ENCODE measurements at places on chromosomes 11 and 22.
A peak's percentile ranks its signal among the peaks of the same experiment; 100 is the strongest.

DNA sequence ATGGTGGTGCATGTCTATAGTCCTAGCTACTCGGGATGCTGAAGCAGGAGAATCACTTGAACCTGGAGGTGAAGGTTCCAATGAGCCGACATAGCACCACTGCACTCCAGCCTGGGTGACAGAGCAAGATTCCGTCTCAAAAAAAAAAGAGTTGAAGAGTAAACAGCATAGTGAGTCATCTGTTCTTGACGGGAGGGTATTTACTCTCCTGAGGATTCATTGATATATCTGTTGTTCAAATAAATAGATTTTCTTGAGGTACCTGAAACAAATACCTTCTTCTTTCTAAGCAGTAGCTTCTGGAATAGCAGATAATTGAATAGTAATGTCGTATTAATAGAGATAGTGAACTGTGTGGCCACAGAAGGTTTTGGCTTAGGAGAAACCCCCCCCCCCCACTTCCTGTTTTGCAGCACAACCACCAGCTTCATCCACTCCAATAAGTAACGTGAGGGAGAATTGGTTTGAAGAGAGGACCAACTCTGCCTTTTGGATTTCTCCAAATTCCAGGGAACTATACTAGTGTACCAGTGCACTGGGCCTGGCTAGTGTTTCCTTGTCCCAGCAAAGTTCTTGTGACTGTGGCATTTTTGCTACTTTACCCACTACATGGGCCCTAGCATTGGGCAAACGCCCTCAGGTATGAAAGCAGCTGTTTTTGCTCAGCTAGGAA lies 90.0 kb downstream of the PRMT3 start:
- peak; percentile 46 for DNase-seq

GRCh38 chr11:47028195-47029093 lies 91.9 kb downstream of the CSTPP1 start:
- DNase-seq = no peak

DNA sequence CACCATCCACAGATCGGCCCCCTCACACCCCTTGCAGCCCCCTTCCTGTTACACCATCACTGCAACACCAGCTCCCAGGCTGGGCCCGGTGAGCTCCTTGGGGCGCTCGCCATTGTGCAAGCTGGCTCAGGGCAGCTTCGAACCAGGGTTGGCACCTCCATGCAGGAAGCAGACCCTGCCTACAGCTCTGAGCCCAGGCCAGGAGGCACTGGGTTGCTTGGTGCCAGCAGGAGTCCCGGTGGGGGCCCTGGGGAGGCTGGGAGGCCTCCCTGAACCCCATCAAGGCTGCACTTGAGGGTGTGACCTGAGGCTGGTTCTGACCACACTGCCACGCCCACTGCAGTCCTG lies 417.1 kb downstream of the CTTN start:
- DNase-seq = no peak

DNA sequence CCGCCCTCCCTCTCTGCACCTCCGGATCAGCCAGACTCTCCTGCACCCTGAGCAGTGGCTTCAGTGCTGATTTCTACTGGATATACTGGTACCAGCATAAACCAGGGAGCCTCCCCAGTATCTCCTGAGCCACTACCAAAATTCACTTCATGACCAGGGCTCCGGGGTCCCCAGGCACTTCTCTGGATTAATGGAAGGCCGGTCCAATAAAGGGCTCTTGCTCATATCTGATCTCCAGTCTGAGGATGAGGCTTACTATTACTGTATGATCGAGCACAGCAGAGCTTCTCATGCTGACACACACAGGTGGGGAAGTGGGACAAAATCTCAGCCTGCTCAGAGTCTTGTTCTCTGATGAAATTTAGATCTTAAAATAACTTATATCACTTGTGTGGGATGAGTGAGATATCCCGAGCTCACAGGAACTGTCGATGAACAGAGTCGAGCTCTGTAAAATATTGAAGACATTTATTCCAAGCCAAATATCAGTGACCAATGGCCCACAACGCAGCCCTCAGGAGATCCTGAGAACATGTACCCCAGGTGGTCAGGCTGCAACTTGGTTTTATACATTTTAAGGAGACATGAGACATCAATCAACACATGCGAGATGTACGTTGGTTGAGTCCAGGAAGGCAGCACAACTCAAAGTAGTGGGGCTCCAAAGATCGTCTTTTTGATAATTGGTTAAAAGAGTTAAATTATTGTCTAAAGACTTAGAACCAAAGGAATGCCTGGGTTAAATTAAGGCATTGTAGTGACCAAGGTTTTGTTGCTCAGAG lies 93.0 kb upstream of the TOP3B start:
- DNase-seq = no peak

DNA sequence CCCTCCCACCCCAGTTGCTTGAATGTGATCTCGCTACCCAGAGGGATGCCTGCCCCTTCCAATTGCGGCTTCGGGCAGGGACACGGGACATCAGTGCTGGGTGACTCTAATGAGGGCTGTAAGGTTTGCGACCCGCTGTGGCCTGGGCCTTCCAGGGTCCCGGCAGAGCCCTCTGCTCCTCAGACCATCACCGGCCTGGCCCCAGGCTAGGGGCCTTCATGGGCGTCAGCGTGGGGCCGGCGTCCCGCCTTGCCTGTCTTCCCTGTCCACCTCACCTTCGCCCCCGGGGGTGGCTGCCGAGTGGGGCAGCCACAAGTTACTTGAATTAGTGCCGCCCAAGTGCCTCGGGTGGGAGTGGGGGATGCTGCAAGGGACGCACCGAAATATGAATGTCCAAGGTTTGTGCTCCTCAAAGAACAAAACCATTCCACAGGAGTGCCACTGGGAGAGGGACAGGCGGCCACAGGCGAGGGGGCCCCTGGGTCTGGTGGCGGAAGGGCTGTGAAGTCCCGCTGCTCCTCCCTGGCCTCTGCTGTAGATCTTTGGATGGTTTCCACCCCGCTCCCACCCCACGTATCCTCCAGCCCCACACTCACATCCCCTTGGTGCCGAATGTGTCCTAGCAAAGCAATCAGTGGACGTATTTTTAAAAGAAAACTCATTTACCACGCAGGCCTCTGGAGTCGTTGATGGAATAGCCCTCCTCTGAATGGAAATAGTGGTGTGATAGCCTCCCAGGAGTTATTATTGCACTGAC lies 317.1 kb downstream of the NTM start:
- no peak for DNase-seq

- no peak for DNase-seq
These were observed 218.8 kb downstream of the HIPK3 start for GRCh38 chr11:33475993-33476392.

GRCh38 chr22:49549256-49550140 lies 278.2 kb downstream of the BRD1 start:
- DNase-seq = no peak

DNA sequence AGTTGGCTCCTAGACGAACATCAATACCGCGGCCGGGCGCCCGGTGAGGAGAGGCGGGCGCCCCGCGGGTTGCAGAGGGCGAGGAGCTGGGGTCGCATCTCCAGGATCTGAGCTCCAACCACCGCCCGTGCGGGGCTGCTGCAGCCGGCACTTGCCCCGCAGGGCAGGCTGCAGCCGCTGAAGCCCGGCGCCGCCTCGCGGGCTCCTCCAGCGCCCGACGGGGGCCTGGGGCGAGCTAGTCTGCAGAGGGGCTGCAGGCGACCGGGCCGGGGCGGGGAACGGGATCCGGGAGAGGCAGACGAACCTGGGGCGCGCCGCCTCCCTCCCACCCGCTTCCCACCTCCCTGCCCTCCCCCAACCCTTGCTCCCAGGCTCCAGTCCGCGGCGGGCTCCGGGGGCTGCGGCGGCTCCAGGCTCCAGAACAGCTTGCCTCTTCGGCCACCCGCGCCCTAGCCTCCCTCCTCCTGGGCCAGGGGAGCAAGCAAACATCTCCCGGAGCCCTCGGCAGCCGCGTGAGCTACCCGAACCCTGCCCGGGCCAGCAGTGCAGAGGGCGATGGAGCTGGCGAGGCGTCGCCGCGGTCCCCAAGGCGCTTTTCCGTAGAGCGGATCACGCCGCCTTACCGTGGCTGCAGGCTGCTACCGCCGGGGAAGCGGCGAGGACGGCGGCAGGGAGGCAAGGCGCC lies 802 bp downstream of the TENM4 start:
- no peak for DNase-seq
